ENCODE measurements at places on chromosomes 1 and 21.

GRCh38 chr1:110135666-110136065, 14.6 kb upstream of the SLC6A17 start:
- DNase-seq, result no peak

- no peak for DNase-seq
These were observed 175.4 kb downstream of the NTMT2 start for GRCh38 chr1:170321113-170321512.

DNA sequence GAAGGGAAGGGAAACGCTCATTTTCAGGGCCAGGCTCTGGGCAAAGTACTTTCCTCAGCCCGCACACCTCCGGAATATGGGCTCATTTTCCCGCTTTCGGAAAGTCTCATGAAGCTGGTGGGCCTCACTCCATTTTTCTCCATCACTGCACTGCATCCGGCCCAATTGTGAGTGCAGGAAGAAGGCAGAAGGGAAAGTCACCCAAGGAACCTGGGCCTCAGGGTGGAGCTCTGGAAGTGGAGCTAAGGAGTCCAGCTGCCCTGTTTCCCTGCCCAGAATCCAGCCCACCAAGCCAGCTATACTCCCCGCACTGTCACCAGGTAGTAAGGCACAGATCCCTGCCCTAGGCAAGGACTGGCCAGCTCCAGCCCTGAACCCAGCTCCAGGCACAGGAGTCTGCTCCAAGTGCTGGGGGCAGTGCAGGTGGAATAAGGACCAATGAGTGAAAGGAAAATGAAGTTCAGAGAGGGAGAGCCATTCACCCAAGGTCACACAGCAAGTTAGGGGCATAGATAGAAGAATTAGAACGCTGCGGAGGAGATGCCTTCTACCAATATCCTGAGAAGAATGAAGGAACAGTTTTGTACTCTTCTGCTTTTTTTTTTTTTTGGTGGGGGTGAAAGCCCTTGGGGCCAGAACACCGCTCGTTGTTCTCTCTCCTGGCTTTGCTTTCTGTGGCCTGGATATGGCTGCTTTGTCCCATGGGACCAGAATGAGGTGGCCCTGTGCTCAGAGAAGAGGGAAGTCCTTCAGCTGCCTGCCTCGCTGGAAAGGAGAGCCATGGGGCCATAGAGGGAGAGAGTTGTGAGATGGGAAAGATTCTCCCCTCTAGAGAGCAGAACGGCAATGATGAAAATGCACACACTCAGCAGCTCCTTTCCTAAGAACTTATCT, 10.0 kb downstream of the LRP8 start:
- no peak for DNase-seq

- no peak for DNase-seq
These were observed 10.4 kb downstream of the DNAJB4 start for GRCh38 chr1:78015148-78015547.

GRCh38 chr1:226650236-226650841, 88.7 kb downstream of the ITPKB start:
- DNase-seq, result no peak

DNA sequence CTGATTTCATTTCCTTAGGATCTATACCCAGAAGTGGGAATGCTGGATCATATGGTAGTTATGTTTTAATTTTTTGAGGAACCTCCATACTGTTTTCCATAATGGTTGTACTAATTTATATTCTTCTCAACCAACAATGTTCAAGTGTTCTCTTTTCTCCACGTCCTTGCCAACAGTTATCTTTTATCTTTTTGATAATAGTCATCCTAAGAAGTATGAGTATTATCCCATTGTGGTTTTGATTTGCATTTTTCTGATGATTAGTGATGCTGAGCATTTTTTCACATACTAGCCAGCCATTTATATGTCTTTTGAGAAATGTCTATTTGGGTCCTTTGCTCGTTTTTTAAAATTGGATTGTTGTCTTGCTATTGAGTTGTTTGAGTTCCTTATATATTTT, 38.5 kb downstream of the ABCD3 start:
- DNase-seq, result no peak

- no peak for DNase-seq
These were observed 6.5 kb upstream of the TAGLN2 start for GRCh38 chr1:159931795-159932173.

- DNase-seq, result peak; percentile 71
These were observed 117.5 kb downstream of the TOMM20 start for GRCh38 chr1:235011064-235011598.

DNA sequence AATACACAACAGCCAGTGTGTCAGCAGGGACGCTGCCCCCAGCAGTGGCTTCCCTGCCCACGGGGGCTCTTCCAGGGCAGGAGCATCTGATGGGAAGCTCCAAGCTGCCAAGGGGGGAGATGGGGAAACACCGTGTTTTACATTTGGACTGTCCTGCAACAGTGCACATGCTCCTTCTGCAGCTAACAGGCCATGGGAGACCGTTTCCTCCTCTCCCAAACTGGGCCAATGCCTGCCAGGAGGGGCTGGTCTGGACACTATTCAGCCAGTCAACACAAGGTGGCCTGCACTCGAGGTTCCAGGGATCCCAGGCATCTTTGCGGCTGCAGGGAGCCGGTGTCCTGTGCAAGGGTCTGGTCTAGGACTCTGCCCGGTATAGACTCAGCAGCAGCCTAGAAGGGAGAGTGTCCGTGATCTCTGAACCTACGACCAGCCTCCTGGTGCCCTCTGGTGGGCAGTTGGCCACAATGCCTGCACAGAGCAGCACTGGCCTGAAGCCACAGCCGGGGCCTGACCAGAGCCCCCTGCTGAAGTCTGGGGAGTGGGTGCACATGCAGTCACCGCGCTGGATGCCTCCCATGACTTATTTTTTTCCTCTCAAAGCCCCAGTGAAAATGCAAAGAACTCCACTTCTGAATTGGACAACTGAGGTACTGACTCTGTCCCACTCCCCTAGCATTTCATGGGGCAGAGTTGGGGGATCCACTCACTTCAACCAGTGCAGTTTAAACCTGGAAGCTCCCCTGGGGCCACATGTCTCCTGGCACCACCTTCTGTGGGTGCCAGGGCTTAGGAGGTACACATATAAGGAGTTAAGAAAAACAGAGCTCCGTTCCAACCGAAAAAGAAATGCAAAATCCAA, 33.3 kb downstream of the RCC2 start:
- peak; percentile 78 for DNase-seq

DNA sequence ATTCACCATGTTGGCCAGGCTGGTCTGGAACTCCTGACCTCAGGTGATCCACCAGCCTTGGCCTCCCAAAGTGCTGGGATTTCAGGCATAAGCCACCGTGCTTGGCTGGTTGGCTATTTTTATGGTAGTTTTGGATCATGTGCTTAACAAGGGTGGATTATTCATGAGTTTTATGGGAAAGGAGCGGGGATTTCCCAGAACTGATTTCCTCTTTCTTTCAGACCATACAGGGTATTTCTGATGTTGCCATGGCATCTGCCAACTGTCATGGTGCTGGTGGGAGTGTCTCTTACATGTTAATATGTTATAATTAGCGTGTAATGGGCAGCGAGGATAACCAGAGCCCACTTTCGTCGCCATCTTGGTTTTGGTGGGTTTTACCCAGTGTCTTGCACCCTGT, 3.2 kb downstream of the TRPM2 start:
- no peak for DNase-seq

- peak; percentile 87 for DNase-seq
These were observed 1.7 kb downstream of the TMCC2 start for GRCh38 chr1:205229399-205229871.

DNA sequence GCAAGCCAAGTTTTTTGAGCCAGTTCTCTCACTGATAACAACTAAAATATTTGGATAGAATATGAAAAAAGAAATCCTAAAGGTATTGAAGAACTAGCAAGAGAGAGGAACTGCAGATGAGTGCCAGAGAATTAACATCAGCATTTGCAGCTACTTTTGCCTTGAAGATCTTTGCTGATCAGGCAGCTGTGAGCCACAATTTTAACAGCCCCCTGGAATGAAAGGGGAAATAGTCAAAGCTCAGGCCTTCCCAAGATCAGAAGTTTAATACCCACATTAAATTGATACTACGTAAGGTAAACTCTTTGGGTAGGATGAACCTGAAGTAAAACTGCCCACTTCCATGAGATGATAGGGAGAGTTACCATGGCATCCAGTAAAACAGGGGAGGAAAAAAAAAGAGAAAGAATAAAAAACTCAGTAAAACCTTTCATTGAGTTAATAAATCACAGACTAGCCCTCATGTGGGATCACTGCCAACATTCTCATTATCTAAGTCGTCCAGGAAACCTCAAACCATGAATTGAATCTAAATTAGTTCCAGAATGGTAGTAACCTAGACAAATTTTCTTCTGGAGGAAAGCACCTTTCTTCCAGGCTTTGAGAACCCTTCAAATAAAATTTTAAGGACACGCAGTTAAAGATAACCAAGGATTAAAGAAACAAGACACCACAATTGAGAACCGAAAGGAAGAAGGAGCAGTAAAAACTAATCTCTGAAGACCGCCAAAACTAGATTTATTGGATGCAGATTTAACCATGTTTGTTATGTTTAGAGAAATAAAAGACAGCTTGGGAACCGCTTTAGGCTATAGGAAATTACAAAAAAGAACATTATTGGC, 28.3 kb downstream of the SCP2 start:
- DNase-seq, result no peak

DNA sequence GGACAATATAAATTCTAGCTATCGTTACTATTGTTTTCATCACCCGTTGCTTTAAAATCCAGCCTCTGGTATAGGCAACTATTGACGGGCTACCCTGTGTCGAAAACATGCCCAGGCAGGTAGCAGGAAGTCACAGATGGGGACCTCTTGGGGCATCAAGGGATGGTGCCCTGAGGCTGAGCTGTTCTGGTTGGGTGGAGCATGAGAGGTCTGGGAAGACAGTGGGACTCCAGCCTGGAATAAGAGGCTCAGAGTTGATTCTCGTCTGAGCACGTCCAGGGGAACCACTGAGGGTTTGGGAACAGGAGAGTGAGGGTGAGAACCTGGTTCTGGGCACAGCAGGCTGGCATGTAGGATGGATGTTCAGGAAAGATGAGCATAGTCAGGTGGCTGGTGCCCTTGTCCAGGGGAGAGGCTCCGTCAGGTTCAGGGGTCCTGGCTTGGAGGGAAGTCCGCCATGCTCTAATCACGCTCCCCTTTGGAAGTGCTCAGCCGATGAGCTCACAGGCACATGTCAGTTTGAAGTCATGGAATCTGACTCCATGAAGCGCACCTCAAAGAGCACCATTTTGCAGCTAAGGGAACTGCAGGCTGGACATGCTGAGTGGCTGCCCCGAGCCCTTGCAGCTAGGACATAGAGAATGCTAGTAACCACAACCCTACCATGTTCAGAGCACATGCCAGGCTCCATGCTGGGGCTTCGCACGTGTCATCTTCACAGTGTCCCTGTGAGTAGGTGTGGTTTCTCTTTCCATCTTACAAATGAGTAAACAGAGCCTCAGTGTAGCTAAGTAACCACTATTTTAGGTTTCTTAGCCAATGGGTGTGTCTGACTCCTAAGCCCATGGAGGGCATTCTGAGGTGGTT, 21.0 kb downstream of the PCSK9 start:
- no peak for DNase-seq
